Ovary (tissue), 10 donors: ENCODE measurements at places on chromosomes 7 and 10. TPM values are rescaled to one million over a fixed set of nuclear protein-coding genes. Genes with fewer than 3 reads are reported as not detected.

DNA sequence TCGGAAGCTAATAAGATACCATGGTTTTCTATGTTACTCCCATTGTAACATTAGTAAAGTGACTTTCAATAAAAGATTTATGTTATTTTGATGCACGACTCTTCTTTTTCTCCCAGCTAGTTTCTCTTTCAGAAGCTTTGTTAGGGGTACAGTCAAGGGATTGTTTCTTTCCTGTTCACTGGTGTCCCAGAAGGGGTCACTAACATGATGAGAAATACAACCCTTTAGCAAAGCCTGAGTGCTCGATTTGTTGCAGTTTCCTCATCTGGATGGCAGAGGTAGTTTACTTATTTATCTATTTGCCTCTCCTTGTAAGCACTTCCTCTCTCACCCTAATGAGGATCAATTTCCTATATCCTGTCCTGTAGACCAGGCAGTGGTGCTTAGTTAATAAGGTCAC lies 17.0 kb downstream of the SRI start:
- no peak for DNase-seq
- H3K4me1 ChIP-seq: no peaks in the 10 kb centered on the region
- H3K27me3 ChIP-seq: no peaks in the 10 kb centered on the region
- no peak overlapping the region for H3K4me3 ChIP-seq
- H3K27ac ChIP-seq: no peak overlapping the region

- H3K27me3 ChIP-seq: no peaks in the 10 kb centered on the region
- H3K27ac ChIP-seq: no peak overlapping the region
- no peaks in the 10 kb centered on the region for H3K4me1 ChIP-seq
- no peak overlapping the region for H3K4me3 ChIP-seq
- no peak for DNase-seq
- H3K36me3 ChIP-seq: no peaks in the 10 kb centered on the region
Observed at GRCh38 chr7:42035210-42035609, 201.8 kb downstream of the GLI3 start.

GRCh38 chr7:45712057-45712689 lies 138.0 kb downstream of the ADCY1 start:
- no peak overlapping the region for H3K4me3 ChIP-seq
- H3K27me3 ChIP-seq: no peaks in the 10 kb centered on the region
- DNase-seq: no peak
- no peaks in the 10 kb centered on the region for H3K4me1 ChIP-seq

GRCh38 chr10:11012421-11013295 lies 5.0 kb upstream of the CELF2 start:
- no peaks in the 10 kb centered on the region for H3K27me3 ChIP-seq
- no peak overlapping the region for H3K4me3 ChIP-seq
- peak overlapping the region; percentile 37 for H3K27ac ChIP-seq

DNA sequence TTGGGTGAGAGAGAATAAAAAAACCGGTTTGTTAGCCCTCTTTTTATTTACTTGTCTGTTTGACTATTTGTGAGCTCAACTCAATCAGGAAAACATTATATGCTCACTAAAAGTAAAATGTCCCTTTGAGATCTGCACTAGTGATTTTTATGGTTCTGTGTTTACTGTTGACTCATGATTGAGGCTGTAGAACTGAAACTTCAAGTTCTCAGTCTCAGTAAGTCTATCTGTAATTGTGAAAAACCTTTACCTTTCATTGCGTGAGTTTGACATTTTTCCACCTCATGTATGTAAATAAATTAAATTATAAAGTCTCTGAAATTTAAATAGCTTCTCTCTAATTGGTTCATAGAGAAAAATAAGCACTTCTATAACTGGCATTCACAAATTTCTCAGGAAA lies 17.0 kb upstream of the CASD1 start:
- no peak overlapping the region for H3K27ac ChIP-seq
- DNase-seq: no peak
- no peaks in the 10 kb centered on the region for H3K36me3 ChIP-seq
- no peaks in the 10 kb centered on the region for H3K4me1 ChIP-seq

GRCh38 chr10:113995201-113995600 lies 48.5 kb upstream of the ADRB1 start:
- no peaks in the 10 kb centered on the region for H3K36me3 ChIP-seq
- no peak for DNase-seq
- no peak overlapping the region for H3K27ac ChIP-seq

- no peaks in the 10 kb centered on the region for H3K36me3 ChIP-seq
Observed at GRCh38 chr10:81594991-81595390, 280.0 kb upstream of the NRG3 start.

The WNT16 gene
- total RNA-seq: not detected

- no peak for DNase-seq
- no peak overlapping the region for H3K27ac ChIP-seq
- H3K4me3 ChIP-seq: no peak overlapping the region
- no peaks in the 10 kb centered on the region for H3K27me3 ChIP-seq
- no peaks in the 10 kb centered on the region for H3K36me3 ChIP-seq
Observed at GRCh38 chr7:122412441-122412840, 107.9 kb upstream of the FEZF1 start.

- no peak overlapping the region for H3K4me3 ChIP-seq
- no peaks in the 10 kb centered on the region for H3K4me1 ChIP-seq
- no peak overlapping the region for H3K27ac ChIP-seq
- DNase-seq: no peak
Observed at GRCh38 chr10:51117794-51118193, 43.5 kb downstream of the PRKG1 start.

GRCh38 chr7:70571403-70571934 lies 560.5 kb upstream of the GALNT17 start:
- H3K4me1 ChIP-seq: peaks cover 6% of the 10 kb centered on the region
- H3K36me3 ChIP-seq: no peaks in the 10 kb centered on the region
- H3K27me3 ChIP-seq: no peaks in the 10 kb centered on the region
- H3K4me3 ChIP-seq: no peak overlapping the region
- no peak overlapping the region for H3K27ac ChIP-seq
- DNase-seq: no peak

GRCh38 chr10:88546497-88546896 lies 36.6 kb downstream of the RNLS start:
- no peaks in the 10 kb centered on the region for H3K36me3 ChIP-seq
- H3K27me3 ChIP-seq: no peaks in the 10 kb centered on the region
- H3K27ac ChIP-seq: no peak overlapping the region
- H3K4me3 ChIP-seq: no peak overlapping the region
- DNase-seq: no peak

The HOXA10 gene
- total RNA-seq: 0.46 TPM

DNA sequence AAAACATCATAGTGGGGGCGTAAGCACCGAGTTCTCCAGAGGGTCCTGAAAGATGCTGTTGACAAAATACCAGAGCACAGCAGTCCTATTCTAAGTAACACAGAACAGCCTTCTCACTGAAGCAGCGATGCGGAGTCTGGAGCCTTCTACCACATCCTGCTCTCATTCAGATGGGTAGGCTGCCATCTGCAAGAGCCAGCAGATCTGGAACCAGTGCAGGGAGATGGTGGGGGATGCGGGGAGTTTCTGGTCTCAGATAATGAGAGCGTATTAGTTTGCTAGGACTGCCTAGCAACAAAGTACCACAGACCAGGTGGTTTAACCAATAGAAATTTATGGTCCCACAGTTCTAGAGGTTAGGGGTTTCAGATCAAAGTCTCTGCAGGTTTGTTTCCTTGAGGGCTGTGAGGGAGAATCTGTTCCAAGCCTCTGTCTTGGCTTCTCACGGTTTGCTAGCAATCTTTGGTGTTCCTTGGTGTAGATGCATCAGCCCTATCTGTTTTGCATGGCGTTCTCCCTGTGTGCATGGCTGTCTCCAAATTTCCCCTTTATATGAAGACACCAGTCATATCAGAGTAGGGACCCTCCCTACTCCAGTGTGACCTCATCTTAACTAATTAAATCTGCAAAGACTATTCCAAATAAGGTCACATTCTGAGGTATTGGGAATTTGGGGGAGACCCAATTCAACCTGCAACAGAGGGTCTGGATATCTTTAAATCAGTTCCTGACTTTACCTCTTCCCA lies 52.0 kb upstream of the STEAP1B start:
- no peaks in the 10 kb centered on the region for H3K4me1 ChIP-seq
- no peak overlapping the region for H3K27ac ChIP-seq
- no peaks in the 10 kb centered on the region for H3K27me3 ChIP-seq
- no peak for DNase-seq
